ENCODE measurements at places on chromosomes 4 and X.
A peak's percentile ranks its signal among the peaks of the same experiment; 100 is the strongest.

DNA sequence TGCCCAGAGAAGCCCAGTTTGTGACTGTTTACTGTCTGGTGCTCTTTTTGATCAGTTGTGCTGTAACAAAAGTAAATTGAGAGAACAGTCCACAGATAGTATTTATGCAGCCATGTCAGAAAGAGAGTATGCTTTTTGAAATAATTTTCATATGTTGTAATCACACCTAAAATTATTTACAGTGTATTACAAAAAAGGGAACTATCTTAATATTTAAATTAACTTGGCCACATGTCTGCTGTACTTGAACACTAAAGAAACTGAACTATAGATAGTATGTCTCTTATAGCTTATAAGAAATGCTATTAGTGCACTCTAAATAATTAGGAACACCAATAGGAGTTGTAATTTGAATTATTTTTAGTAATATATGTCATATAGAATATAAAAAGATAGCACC lies 30.2 kb downstream of the KIAA0232 start:
- DNase-seq = no peak

DNA sequence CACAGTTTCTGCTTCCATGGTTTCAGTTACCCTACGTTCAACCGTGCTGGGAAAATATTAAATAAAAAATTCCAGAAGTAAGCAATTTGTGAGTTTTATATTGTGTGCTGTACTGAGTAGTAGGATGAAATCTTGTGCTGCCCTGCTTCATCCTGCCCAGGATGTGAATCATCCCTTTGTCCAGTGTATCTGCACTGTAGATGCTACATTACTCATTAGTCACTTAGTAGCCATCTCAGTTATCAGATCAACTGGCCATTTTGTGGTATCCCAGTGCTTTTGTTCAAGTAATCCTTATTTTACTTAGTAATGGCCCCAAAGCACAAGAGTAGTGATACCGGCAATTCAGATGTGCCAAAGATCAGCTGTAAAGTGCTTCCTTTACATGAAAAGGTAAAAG lies 97.9 kb downstream of the COX18 start:
- DNase-seq = no peak

DNA sequence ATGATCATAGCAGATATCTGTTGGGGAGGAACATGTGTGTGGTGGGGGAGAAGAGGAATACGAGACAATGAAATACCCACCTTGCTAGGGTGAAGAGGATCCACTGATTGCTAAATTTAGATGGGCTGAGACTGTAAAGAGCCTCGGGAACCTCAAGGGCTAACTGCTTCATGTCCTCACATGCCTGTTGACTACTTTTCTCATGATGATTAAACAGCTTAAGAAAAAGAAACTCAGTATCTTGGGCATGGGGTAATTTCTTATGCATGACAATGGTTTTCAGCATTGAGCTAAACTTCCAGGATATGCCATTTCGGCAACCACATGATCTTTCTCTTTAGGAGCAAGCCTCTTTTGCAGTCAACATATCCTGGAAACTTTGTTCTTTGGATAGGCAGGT lies 3.9 kb upstream of the LNX1 start:
- DNase-seq = no peak

- no peak for DNase-seq
Measured at GRCh38 chr4:186885289-186885688, 161.6 kb upstream of the FAT1 start.

GRCh38 chr4:156475322-156475721 lies 496.3 kb downstream of the PDGFC start:
- no peak for DNase-seq

DNA sequence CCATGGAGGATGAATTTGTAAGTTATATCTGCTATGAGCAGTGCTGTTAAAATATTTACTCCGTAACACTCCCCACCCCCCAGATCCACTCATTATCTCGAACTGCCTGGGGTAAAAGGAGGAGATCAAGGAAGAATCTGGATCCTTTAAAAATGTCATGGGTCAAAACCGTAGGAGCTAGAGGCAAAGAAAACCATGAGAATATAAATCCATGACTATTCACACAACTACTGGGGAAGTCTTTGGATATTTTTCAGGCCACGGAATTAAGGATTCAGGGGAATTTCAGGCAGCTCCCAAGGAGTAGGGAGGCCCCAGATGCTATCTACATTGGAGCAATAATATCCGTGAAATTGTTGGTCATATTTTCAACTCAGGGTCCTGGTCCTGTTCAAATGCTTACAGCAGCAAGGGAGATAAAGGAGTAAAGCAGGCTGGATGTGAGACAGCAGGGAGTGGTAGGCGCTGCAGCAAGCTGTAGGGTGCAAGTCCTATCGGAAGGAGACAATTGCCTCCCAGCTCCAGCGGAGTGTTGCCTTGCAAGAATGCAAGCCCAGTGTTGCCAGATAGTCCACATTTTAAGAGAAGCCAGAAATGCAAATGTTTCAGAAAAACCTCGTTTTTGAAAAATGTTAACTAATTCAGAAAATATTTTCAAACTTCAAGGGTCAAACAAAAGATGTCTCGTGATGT lies 116.2 kb upstream of the KIT start:
- DNase-seq = no peak

DNA sequence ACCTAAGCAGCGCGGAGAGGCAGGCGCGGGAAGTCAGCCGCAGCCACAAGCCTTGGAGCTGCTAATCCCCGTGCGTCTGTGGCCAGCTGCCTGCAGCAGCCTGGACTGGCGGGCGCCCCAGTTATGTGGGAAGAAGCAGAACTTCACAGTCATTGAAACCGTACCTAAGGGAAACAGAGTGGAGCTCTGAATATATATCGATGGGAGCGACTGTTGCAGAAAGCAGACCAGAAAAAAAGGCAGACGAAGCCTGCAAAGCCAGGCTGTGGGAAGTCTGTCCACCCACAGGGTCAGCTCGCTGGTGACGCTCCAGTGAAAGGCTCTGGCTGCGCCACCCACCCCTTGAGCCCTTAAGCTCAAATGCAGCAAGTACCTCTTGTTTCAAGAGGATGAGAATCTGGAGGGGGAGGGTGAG lies 24.7 kb downstream of the KCNE5 start:
- DNase-seq = no peak

- DNase-seq = no peak
Measured at GRCh38 chr4:172707622-172708021, 461.0 kb upstream of the GALNT7 start.

DNA sequence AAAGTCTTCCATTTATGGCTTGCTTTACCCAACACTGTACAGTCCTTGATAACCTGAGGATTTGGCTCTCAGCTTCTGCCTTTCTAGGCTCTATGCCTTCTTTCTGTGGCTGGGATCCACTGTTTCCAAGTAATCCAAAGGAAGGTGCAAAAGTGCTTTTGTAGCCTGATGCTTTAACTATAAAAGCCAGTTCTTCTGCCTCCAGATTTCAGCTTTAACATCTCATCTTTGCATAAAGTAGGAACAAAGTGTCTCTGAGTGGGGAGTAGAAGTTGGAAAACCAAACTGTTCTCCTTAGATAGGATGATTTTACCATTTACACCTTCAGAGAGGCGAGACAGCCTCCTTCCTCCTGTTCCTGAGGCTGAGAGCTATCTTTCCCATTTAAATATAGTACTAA lies 11.1 kb upstream of the SEC24D start:
- no peak for DNase-seq

DNA sequence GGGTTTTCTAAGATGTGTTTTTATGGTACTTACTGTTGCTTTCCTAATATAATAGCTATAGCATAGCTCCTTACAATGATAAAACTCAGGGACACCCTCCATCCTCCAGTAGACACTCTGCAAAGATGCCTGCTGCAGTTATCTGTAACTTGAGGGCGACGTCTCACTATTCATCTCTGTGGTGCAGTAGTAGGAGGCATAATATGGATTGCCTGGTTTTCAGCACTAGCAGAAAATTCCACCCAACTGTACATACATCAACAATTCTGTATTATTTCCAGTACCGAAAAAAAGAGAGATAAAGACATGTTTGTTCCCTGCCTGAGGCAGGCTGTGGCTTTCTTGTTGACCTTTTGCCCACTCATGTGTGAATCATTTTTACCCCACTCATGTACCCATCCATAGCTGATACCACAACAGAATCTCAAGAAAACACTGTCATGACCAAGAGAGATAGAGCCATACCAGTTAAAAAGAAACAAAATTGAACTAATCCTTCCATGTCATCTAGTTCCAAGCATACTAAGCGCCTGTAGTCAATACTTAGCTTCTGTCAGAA lies 220.1 kb downstream of the RAB28 start:
- no peak for DNase-seq

DNA sequence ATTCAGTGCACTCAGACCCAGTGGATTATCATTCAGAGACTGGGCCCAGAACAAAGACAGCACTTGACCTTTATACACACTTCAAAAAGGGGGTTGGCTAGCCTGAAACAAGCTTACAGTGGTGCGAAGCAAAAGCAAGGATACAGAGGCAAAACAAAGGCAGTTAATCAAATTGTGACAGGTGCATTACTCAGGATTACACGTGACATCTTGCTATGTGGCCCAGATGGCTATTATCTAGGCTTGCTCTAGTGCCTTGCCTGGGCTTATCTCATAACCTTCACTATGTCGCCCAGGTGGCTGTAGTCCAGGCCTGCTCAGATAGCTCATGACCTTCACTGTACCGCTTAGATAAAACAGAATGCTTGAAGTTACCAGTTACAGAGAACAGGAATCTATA lies 1092.1 kb upstream of the PRKX start:
- no peak for DNase-seq

DNA sequence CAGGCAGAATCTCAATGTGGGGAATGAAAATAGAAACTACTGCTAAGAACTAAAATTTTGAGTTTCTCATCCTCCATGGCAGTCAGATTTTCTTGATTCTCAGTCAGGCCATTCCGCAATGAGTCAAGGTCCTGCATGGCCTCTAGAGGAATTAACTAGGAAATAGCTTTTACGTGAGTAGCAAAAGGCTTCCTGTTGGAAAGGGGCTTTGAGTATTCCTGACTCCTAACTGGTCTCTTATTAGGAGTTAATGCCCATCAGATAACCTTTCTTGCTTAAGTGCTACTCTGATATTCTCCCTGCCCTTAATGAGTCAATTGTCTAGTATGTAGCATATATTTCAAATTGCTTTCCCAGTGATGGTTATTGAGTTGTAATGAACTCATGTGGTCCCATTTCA lies 65.7 kb upstream of the ARHGAP24 start:
- no peak for DNase-seq

DNA sequence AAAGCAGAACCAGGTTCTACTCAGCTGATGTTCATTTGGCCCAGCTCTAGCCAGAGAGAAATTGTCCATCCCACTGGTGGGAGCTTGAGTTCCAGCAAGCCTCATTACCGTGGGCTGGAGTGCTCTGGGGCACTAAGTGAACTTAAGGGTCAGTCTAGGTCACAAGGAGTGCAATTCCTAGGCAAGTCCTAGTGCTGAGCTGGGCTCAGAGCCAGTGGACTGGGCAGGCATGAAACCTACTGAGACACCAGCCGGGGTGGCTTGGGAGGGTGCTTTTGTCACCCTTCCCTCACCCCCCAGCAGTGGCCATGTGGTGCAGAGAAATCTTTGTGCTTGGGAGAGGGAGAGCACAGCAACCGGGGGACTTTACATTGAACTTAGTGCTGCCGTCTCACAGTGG lies 39.4 kb downstream of the GSX2 start:
- DNase-seq = no peak

- peak; percentile 14 for DNase-seq
Measured at GRCh38 chrX:17521871-17522693, 147.1 kb downstream of the NHS start.

DNA sequence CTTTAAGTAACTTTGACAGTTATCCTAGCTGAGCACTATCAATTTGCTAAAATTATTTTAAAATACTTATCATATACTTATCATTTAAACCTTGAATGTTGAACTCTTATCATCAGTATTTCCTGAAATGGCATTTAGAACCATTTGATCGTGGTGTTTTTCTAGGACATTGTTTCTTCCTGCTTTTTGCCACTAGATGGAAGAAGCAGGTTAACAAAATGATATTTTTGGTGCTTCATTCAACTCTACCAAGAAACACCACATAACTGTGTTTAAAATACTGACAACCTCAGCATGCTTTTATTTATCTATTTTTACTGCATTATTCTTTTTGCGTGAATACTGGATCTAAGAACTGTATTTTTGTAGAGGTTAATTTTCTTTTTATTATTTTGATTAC lies 44.6 kb downstream of the C4orf33 start:
- DNase-seq = no peak

GRCh38 chrX:35150642-35151239 lies 208.1 kb downstream of the FAM47B start:
- no peak for DNase-seq

DNA sequence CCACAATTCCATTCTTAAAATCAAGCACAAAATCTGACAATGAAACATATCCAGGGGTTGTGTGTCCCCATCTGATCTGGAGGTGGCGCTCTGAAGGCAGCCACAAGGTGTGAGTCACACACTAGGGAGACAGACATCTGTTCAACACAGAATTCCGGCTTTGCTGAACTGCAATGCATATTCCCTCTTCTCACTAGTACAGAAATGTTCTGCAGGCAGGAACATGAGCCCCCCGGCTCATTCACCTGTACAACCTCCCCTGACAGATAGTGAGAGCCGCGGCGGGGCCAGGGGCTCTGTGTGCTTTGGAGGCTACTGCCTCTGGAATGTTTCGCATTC lies 41.9 kb downstream of the WDR1 start:
- DNase-seq = peak; percentile 42

GRCh38 chr4:127140306-127140705 lies 492.5 kb upstream of the INTU start:
- no peak for DNase-seq

DNA sequence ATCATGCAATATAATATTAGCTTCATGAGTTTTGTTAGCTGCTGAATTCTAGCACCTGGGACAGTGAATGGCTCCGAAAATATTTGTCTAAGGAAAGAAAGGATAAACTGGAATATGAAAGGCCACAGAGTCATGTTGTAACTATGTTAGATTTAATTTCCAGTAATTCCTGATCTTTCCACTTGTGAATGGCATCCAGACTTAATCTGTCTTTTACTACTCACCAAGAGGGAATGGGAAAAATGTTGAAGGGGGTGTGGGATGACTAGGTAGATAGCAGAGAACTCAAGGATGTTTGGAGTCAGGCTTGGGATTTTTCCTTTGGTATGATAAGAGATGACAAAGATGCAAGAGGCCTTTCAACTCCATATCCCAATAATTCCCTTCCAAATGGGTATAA lies 9.4 kb downstream of the ADH6 start:
- no peak for DNase-seq

- no peak for DNase-seq
Measured at GRCh38 chr4:146134761-146135445, 40.6 kb upstream of the LSM6 start.

GRCh38 chr4:129490516-129490915 lies 394.6 kb downstream of the C4orf33 start:
- no peak for DNase-seq

GRCh38 chr4:81914623-81915022 lies 442.9 kb upstream of the RASGEF1B start:
- no peak for DNase-seq

DNA sequence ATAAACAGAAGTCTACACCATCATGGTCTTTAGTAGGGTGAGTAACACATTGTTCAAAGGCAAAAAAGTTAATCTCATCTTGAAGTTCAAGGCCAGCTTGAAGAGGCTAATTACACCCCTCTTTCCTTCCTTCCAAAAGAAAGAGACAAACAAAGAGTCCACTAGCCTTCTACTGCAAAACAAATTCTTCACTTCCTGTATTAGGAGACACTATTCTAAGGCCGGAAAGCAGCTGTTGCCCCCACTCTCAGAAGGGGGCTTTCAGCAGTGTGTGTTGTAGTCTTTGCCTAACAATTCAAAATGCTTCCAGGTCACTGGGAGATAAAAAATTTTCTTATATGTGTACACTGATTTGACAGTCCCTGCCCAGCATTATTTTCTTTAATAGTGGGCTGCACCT lies 25.1 kb downstream of the RASGEF1B start:
- DNase-seq = no peak

Measured in HuH-7.5 (cell line).